ENCODE measurements at places on chromosomes 16 and 17.
A peak's percentile ranks its signal among the peaks of the same experiment; 100 is the strongest.

GRCh38 chr16:83586036-83586435 is 221.7 kb upstream of the HSBP1 start:
- DNase-seq: no peak

- no peak for DNase-seq
Measured at GRCh38 chr16:75312875-75313274, 61.5 kb upstream of the BCAR1 start.

DNA sequence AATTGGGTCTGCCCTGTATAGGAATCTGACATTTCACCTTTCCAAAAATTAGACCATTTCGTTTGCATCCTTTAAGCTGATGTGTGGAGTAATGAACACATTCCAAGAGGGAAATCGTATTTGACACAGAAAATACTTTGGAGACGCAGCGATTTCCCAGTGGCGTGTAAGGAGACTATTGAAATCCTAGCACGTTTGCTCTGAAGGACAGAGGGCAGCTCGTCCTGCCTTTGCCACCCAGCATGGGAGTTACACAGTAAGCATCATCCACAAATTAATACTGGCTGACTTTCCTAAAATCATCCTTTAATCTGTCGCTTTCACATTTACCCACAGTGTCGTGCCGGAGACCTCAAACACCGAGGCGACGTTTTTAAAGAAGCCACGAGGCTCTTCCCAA is 925.9 kb upstream of the EEF2KMT start:
- no peak for DNase-seq

- DNase-seq: no peak
Measured at GRCh38 chr17:80789356-80789902, 202.2 kb upstream of the CHMP6 start.

DNA sequence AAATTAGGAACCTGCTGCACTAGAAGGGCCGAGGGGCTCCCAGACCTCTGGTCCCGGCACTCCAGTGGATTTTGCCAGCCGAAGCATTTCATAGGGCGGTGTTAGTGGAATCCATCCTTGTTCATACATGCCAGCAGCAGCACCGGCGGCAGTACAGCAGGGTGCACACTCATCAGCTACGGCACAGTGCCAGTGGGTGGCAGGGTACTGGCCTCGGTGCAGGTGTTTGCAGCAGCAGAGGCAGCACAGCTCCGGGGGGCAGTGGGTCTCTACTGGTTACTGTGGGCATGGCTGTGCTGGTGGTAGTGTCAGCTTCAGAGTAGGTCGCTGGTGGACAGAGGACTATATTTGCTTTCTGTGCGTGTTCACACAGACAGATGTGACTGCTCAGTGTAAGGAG is 985.7 kb downstream of the CDH8 start:
- DNase-seq: no peak

- DNase-seq: peak; percentile 90
Measured at GRCh38 chr17:73092523-73093135, at the start of gene SLC39A11. Gene SLC39A11 (minus strand): TSS chr17:73092688. CDS start chr17:73088764, 3,924 bp downstream.

DNA sequence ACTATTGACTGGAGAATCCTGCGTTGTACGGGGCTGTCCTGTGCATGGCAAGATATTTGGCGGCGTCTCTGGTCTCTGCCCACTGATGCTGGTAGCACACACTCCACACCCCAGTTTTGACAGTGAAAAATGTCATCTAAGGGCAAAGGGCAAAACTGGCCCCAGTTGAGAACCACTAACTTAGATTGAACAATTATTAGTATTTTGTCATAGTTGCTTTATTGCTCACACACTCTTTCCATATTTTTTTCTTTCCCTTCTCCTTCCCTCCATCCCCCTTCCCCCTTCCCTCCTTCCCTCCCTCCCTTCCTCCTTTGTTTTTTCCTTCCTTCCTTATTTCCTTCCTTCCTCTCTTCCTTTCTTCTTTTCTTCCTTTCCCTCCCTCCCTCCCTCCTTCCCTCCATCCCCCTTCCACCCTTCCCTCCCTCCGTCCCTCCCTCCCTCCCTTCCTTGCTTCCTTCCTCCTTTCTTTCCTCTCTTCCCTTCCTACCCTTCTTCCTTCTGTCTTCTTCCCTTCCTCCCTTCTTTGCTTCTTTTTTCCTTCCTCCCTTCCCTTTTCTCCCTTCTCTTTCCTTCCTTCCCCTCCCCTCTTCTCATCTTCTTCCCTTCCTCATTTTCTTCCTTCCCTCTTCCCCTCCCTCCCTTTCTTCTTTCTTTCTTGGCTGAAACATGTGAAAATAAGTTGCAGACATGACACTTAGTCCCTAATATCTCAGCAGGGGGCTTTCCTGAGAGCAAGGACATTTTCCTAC is 5.5 kb downstream of the SHISA9 start:
- DNase-seq: no peak

DNA sequence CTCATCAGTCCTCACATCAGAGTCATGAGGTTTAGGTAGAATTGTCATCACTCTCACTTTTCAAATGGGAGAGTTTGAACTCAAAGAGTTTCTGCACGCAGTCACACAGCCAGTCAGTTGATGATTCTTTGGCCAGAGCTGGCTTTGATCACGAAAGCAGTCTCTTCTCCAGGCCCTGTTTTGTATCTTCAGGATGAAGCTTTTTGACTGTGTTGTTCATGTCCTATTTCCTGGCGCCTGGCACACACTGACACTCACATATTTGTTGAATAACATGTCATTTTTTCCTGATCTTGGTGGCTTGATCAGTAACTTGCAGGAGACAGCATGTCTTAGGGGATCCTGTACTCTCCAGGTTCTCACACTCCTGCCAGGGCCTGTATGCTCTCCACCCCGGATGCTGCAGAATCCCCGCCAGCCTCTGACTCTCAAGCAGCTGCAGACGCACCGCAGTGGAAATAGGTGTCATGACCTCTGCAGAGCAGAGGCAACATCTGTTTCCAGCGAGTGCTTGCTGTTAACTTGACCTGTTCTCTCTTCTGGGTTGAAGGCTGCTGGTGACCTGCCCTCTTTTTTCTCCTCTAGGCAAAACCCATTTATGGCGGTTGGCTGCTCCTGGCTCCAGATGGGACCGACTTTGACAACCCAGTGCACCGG is 33.0 kb downstream of the MPRIP start:
- no peak for DNase-seq

DNA sequence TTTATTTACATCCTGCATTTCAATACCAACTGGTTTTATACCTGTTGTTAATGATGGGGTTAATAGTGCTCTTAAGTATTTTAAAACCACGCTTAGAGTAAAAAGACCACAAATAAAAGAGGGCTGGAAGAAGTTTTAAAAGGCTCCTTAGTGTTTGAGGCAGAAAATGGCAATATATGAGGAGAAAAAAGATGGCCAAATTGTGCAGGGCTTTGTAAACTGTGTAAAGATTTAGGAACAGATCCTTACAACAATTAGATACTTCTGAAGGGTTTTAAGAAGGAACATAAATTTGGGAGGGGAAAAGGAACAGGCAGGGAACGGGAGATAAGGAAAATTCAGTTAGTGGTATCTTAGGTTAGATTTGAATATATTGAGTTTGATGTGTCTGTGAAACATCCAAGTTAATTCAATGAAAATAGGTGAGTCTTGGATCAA is 12.7 kb downstream of the CDC27 start:
- DNase-seq: no peak

GRCh38 chr17:66950325-66950724 is 14.2 kb upstream of the CACNG4 start:
- no peak for DNase-seq

DNA sequence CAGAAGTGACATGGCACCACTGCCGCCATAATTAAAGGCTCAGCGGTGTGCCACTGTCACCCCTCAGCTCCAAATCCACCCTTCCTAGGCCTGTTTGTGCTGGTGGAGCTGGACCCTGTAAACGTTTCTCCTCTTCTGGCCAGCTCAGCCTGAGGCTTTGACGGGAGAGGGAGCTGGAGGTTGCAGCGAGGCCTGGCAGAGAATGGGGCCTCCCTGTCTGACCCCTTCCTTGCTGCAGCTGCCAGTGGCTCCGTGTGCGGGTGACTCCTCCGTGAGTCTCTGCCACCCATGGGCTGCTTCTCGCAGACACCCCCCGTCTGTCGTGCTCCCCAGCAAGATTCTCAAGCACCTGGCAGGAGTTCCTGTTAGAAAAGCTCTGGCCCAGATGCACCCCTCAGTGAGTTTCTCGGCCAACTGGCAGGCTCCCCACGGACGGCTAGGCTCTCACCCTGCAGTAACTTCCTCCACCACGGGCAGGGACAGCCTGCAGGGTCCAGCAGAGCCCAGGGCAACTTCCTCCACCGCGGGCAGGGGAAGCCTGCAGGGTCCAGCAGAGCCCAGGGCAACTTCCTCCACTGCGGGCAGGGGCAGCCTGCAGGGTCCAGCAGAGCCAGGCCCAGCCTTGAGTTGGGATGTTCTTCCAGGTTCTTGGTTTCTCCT is 4.7 kb upstream of the CHMP6 start:
- no peak for DNase-seq

- DNase-seq: no peak
Measured at GRCh38 chr16:49540836-49541235, 167.2 kb downstream of the C16orf78 start.

GRCh38 chr16:2969545-2970521 is 685 bp downstream of the PAQR4 start:
- DNase-seq: peak; percentile 69

DNA sequence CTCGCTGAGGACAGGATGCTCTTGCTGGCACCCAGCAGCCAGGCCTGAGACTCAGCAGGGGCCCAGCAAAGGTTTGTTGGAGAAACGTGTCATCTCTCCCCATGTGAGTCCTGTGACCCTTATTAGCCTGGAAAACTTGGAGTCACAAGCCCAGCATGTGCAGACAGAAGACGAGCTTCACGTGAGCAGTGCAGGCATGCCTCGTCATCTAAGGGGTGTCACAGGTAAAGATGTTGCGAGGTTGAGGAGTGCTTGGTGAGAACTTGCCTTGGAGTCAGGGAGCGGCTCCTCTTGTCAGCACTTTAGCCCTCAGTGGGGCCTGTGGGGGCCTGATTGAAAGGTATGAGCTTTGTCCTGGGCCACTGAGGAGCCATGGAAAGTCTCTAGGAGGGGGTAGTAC is 2.1 kb upstream of the CTRL start:
- DNase-seq: no peak

DNA sequence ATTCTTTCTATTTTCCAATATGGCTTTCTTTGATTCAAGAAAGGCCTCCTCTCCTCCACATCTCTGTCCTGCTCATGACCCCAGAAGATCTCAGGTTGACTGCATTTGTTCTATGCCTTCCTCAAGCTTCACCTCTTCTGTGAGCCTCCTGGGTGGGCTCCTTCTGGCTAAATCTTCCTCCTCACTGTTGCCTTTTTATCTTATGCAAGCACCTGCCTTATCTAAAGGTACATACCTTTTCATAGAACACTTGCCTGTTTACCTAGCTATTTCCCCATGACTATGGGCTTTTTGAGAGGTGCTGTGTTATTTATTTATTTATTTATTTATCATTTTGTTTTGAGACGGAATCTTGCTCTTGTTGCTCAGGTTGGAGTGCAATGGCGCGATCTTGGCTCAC is 81.1 kb downstream of the UTP18 start:
- no peak for DNase-seq

DNA sequence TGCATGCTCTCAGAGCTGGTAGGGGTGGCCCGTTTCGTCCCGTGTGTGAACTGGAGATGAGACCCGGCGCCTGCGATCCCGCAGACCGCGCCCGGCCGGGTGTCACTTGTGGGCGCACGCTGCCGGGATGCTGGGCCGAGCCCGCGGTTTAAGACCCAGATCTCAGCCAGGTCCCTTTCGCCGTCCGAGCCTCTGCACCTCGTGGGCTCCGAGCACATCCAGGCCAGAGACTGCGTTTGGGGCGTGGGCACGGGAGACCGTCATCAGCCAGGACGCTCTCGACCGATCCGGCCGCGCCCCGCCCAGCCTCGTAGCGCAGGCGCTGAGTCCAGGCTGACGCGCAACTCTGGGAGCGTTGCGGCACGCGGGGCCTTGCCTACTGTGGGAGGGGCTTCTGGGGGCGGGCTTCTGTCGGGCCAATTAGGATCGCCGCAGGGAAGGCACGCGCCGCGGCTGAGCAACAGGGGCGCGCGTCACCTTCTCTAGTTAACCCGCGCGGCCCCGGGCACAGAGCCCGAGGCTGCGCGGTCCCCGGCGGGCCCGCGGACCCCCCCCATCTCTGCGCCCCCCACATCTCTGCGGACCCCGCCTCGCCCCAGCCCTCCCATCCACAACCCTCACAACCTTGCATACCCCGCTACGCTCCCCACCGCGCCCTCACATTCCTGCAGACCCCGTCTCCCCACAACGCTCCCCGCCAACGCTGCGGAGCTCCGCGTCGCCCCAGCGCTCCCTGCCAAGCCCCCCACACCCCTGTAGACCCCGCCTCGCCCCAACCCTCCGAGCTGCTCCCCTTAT is 687 bp upstream of the CEMP1 start:
- DNase-seq: peak; percentile 96

- DNase-seq: no peak
Measured at GRCh38 chr16:29156511-29156910, 171.7 kb downstream of the LAT start.

- DNase-seq: no peak
Measured at GRCh38 chr17:49715216-49715615, 7.5 kb upstream of the SLC35B1 start.

DNA sequence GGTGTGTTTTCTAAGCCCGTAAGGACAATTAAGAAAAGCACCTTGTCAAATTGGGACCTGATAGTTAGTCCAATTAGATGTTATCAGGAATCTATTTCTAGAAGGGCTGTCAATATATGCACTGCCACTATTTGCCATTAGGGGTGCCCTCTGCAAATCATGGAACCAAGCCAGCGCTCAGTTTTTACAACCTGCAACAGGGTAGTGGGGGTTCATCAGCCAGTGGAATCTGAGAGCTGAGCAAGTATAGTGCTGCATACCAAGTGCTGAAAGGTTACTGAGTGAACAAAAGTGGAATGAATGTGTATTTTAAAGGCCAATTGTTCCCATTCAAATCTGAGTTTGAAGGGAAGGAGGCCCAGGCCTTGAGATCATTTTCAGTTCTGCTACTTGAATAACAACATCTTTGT is 10.4 kb downstream of the PRR11 start:
- peak; percentile 68 for DNase-seq

- no peak for DNase-seq
Measured at GRCh38 chr17:59727817-59728533, 20.5 kb downstream of the VMP1 start.

DNA sequence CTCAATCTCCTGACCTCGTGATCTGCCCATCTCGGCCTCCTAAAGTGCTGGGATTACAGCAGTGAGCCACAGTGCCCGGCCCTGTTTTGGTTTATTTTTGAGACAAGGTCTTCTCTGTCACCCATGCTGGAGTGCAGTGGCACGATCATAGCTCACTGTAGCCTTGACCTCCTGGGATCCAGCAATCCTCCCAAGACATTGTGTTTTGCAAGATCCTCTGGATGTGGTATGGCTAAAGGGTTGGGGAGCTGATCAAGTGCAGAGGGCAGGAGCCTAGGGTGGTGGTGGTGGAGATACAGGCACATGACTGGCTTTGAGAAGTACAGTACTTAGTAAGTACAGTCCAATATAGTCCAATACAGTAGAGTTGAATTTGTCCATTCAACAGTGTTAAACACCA is 16.6 kb upstream of the TNS4 start:
- DNase-seq: no peak

DNA sequence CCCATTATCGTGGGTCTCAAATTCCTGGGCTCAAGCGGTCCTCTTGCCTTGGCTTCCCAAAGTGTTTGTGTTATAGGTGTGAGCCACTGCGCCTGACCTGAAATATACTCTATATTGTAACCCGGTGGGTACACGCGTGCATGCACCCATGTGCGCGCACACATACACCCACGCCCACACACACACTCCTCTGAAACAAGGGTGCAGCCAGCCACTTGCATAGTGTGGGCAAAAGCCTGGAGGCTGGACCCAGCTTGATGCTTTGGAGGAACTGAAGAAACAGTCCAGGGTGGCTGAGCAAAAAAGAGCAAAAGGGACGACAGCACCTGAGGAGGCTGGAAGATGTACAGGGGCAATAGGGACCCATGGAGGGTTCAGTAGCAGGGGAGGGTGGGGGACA is 29.9 kb downstream of the NAGPA start:
- DNase-seq: no peak

GRCh38 chr17:35467824-35468223 is 19.3 kb upstream of the SLFN13 start:
- no peak for DNase-seq
